ENCODE measurements at places on chromosomes 6 and 20. TPM values are rescaled to one million over a fixed set of nuclear protein-coding genes. Genes with fewer than 3 reads are reported as not detected.

TFAP2D gene
- total RNA-seq, result not detected

DNA sequence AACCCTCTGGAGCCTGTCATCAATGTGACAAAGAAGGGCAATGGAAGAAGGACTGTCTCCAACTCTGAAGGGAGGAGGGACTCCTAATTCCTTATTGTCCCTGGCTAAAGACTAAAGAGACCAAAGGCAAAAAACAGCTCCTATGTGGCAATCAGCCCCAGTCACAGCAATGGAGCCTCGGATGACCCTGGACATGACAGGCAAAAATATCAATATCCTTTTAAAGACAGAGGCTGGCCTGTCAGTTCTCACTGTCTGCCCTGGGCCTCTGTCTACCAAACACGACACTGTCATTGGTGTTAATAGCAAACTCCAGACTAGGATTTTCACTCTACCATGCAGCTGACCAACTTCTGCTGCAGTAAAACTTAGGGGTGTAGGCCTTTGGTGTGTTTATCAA is 38.0 kb upstream of the POU5F1 start:
- DNase-seq, result no peak

DNA sequence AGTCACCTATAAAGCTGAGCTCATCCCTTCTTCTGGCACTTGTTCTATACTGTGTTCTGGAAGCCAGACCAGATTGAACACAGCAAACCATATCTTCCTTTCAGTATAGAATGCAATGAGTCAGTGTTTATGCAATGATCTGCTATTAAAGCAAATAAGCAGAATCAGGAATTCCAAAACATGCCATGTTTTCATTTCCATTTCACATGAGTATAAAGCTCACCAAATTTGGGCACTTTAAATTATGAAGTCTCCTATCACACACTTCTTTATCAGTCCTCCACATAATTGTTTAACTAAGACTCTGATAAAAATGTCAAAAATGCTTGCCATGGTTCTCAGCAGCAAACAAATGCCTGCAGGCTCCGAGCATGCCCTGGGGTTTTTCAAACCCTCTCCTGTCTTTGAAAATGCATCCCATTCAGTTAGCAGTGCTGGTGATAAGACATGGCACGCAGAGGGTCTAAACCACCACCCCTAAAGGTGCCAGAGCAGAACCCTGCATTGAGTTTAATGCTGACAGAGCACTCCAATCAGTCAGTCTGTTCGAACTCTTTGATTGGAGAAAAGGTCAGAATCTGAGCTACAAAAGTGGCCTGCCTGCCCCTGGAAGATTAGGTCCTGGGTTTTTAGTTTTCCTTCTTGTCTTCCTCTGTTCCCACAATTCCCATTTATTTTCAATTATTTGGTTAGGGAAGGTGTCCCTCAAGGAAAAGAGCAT is 234.1 kb downstream of the GMPR start:
- DNase-seq, result no peak

DNA sequence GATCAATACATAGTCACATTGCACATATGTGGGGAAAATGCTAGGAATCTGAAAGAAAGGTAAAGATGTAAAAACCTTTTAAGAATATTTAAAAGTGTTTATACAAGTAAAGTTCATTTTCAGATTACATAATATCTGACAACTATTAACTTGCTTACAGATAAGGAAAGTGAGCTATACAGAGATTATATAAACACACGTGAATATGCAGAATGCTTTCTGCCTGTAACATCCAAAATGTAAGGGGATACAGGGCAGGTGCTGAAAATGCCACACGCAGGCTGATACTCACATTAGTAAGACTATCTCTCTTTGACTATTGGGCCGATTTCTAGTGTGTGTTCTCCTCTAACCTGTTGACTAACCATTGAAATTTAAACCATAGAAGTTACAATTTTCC is 17.9 kb upstream of the MAP7 start:
- DNase-seq, result no peak

- DNase-seq, result peak; percentile 19
Measured at GRCh38 chr6:118562959-118563358, 14.9 kb downstream of the PLN start.
